ENCODE measurements at places on chromosomes 7 and 10.

GRCh38 chr7:119918185-119918584 is 354.8 kb upstream of the KCND2 start:
- no peak overlapping the region for H3K27ac ChIP-seq
- no peak overlapping the region for H3K4me3 ChIP-seq
- no peaks in the 10 kb centered on the region for H3K4me1 ChIP-seq
- H3K36me3 ChIP-seq, result no peaks in the 10 kb centered on the region
- no peak for DNase-seq

DNA sequence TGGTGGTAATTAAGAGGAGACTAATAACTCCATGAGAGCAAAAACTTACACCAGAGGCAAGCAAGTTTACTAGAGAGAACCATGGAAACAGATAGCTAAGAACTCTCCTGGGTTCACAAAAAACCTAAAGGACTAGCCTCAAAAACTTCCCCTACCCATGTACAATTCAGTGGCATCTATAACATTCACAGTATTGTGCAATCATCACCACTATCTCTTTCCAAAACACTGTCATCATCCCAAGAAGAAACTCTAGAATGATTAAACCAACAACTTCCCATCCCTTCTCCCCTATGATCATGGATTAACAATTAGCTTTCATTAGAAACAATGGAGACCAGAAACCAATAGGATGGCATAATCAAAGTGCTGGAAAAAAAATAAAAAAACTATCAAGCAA is 1038.3 kb downstream of the LRMDA start:
- no peak overlapping the region for H3K27ac ChIP-seq
- no peaks in the 10 kb centered on the region for H3K36me3 ChIP-seq
- DNase-seq, result no peak
- H3K4me3 ChIP-seq, result no peak overlapping the region
- H3K27me3 ChIP-seq, result no peaks in the 10 kb centered on the region

- H3K4me3 ChIP-seq, result no peak overlapping the region
- H3K36me3 ChIP-seq, result no peaks in the 10 kb centered on the region
- H3K27ac ChIP-seq, result no peak overlapping the region
These were observed 326.1 kb downstream of the GALNT17 start for GRCh38 chr7:71457846-71458590.

DNA sequence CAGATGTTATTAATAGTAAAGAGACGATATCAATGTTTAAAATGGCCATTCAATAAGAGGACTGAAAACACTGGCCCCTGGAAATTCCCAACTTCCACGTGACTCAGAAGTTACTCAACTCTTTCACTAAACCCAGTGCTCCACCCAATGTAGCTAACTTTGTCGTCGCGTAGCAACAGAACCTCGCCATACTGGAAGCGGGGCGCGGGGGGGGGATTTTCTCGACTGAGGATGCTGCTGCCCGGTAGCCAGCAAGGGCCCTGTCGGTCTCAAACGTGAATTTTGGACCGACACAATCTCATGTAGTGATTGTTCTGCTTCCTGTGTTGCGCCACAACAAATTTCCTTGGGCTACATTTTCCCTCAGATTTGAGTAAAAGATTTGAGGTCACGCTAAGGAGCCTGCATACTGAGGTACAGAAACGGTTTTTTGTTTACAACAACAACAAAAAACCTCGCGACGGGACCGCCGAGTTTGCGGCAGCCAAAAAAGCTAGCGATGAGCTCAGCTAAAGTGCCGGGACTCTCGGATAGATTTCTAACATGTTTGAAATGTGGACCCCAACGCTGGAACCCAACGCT is 977 bp upstream of the SFR1 start:
- no peaks in the 10 kb centered on the region for H3K36me3 ChIP-seq
- peak overlapping the region; percentile 56 for H3K4me3 ChIP-seq
- peak overlapping the region; percentile 98 for H3K27ac ChIP-seq
- DNase-seq, result peak; percentile 95

DNA sequence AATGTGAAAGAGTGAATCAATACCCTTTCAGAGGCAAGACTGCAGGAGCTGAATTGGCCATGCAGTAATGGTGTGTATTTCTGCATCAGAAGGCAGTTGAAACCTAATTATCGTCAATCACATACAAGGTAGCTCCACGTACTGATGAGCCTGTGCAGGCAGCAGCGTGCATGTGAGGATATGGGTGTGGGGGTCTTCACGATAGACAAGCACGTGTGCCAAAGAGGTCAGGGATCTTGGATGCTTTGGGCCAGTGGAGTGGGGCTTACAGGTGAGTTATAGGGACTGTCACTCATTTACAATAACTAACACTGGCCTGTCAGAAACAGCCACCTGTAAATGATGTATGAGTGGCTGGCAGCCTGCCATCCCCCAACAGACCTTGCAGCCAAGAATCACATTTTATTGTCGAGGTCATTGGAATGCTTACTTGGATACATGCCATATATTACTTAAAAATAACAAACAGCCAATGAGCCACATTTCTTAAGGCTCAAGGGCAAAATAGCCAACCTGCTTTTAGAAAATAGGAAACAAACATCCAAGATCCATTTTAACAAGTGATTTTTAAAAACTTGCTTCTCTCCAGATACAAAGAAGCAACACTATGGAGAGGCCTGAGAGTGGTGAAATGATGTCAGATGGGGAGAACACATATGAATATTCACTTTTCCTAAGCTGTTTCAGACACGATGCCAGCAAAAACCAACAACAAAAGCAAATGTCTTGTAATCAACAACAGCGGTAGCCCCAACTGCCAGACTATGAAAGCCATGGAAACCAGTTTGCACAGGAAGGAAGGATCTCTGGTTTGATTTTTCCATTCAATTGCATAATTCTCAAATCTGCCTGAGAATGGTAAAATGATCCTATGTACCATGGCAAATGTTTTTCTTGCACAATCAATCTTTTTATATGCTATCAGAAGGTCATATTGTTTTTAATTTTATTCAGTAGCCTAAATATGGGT is 210.7 kb downstream of the SKAP2 start:
- H3K4me3 ChIP-seq, result no peak overlapping the region
- no peaks in the 10 kb centered on the region for H3K36me3 ChIP-seq
- H3K4me1 ChIP-seq, result no peaks in the 10 kb centered on the region
- H3K27ac ChIP-seq, result no peak overlapping the region

DNA sequence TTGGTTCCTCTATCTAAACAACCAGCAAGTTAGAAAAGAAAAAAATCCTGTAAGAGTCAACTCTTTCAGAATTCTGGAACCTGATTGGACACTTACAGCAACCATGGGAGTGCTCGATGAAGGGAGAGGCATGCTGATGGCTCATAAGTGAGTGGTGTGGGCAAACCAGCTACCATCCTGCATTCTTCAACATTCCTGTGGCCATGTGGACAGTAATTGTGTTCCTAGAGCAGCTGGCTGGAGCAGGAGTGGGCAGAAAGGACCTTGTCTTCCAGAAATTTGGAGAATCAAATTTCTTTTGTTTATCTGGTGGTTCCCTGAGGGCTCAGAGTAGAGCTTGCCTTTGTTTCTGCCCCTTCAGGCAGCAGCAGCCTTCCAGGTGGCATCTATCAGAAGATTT is 22.5 kb upstream of the MYL7 start:
- DNase-seq, result peak; percentile 89
- no peaks in the 10 kb centered on the region for H3K36me3 ChIP-seq
- peak overlapping the region; percentile 65 for H3K27ac ChIP-seq
- no peaks in the 10 kb centered on the region for H3K27me3 ChIP-seq

DNA sequence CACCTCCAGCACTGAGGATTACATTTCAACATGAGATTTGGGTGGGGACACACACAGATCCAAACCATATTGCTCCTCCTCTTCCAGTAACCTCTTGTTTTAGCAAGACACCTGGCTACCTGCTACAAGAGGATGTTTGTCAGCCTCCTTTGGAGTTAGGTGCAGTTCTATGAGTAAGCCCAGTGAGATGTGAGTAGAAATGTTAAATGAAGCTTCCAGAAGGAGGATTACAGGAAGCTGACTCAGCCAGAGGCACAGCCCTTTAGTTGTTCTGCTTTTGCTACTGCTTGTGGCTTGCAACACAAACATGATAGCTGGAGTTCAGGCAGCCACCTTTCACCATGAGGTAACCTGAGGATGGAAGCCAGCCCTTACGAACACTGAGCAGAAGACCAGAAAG is 382.7 kb upstream of the RNF32 start:
- DNase-seq, result no peak
- H3K27me3 ChIP-seq, result no peaks in the 10 kb centered on the region
- no peaks in the 10 kb centered on the region for H3K36me3 ChIP-seq
- H3K4me3 ChIP-seq, result no peak overlapping the region
- no peaks in the 10 kb centered on the region for H3K4me1 ChIP-seq

DNA sequence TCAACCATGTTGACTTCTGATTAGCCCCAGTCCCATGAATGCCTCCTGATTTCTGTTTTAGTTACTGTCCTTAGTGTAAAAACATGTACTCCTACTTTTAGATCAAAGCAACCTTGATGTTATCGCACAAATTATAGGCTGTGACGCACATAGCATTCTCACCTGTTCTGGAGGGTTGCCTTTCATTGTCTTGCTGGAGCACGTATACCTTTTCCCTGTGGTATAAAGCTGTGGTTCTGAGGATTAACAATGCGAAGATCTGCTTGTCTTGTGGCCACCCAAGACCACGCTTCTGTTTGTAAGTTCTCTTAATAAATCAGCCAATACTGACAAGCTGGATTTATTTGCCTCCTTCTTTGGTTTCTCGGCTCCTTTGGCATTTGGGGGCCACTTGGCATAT is 30.1 kb upstream of the GLCCI1 start:
- H3K4me3 ChIP-seq, result no peak overlapping the region
- H3K27ac ChIP-seq, result no peak overlapping the region
- no peak for DNase-seq
- no peaks in the 10 kb centered on the region for H3K36me3 ChIP-seq
- H3K27me3 ChIP-seq, result no peaks in the 10 kb centered on the region

DNA sequence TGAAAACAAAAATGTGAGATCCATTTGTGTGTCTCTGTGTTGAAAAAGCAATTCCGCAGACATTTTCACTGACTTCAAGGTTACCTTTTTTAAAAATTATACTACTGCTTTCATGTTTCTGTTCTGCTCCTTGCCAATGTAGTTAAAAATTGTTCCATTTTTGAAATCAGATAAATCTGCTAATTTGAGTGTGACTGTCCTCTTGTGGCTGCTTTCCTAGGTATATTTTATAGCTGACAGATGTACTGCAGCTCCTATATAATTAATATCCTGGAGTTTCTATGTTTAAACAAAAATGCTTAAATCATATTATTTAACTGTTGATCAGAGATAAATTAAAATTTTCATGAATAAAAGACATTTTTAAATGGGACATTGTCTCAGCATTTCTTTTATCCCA is 177.6 kb upstream of the LRRTM3 start:
- H3K4me1 ChIP-seq, result no peaks in the 10 kb centered on the region
- H3K27me3 ChIP-seq, result no peaks in the 10 kb centered on the region
- no peak overlapping the region for H3K4me3 ChIP-seq
- H3K36me3 ChIP-seq, result no peaks in the 10 kb centered on the region
- DNase-seq, result no peak

GRCh38 chr7:97313900-97314299 is 196.4 kb downstream of the SDHAF3 start:
- no peak for DNase-seq
- no peak overlapping the region for H3K4me3 ChIP-seq
- H3K36me3 ChIP-seq, result no peaks in the 10 kb centered on the region
- H3K27ac ChIP-seq, result no peak overlapping the region
- H3K4me1 ChIP-seq, result no peaks in the 10 kb centered on the region

DNA sequence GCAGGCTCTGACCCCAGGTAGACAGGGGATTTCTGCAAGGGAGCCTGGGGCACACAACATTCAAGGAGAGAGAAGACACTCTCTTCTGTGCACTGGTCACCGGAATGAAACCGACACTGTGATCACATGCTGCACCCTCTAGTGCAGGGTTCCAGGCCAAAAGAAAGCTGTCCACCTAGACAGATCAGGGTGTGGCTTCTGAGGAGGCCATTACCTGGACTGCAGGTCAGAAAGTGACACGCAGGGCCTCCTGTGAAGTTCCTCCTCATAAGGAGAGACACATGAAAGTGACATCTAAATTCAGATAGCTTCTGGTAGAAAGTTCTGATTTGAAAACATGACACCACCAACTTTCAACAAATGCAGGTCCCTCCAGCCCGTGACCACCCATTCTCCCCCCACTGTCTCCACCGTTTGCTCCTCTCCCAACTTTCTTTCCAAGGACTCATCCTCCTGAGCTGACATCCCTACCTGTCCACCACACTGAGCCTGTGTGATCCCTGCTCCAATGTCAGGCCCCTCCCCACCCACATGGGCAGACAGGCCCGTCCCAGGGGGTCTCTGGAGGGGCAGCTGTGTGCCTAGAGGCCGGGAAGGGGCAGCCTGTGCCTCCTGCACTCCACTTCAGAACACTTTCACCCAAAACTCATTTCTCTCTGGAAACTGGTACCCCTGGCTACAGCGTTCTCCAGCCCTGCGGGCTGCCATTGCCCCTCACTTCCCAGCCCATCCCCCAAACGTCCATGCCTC is 198.0 kb downstream of the TNS3 start:
- H3K27me3 ChIP-seq, result no peaks in the 10 kb centered on the region
- no peak for DNase-seq
- no peak overlapping the region for H3K4me3 ChIP-seq
- no peak overlapping the region for H3K27ac ChIP-seq

- no peak overlapping the region for H3K27ac ChIP-seq
- H3K4me1 ChIP-seq, result peaks cover 25% of the 10 kb centered on the region
- no peak for DNase-seq
- no peaks in the 10 kb centered on the region for H3K27me3 ChIP-seq
- peaks cover 89% of the 10 kb centered on the region for H3K36me3 ChIP-seq
These were observed 8.4 kb downstream of the EIF4H start for GRCh38 chr7:74182453-74183090.

GRCh38 chr10:46546591-46547540 is 9.6 kb downstream of the GPRIN2 start:
- peaks cover 62% of the 10 kb centered on the region for H3K36me3 ChIP-seq
- peaks cover 28% of the 10 kb centered on the region for H3K4me1 ChIP-seq
- no peak overlapping the region for H3K4me3 ChIP-seq
- H3K27me3 ChIP-seq, result no peaks in the 10 kb centered on the region

GRCh38 chr10:104351061-104351702 is 2.5 kb upstream of the CFAP58 start:
- H3K36me3 ChIP-seq, result no peaks in the 10 kb centered on the region
- H3K27me3 ChIP-seq, result 0 out of 2 replicates have a peak, but pooled peaks cover 2% of the 10 kb centered on the region
- no peak overlapping the region for H3K27ac ChIP-seq
- H3K4me3 ChIP-seq, result no peak overlapping the region
- no peak for DNase-seq

- DNase-seq, result no peak
- H3K27ac ChIP-seq, result no peak overlapping the region
- no peak overlapping the region for H3K4me3 ChIP-seq
- peaks cover 11% of the 10 kb centered on the region for H3K27me3 ChIP-seq
These were observed 2.4 kb downstream of the GATA3 start for GRCh38 chr10:8056871-8057331.

DNA sequence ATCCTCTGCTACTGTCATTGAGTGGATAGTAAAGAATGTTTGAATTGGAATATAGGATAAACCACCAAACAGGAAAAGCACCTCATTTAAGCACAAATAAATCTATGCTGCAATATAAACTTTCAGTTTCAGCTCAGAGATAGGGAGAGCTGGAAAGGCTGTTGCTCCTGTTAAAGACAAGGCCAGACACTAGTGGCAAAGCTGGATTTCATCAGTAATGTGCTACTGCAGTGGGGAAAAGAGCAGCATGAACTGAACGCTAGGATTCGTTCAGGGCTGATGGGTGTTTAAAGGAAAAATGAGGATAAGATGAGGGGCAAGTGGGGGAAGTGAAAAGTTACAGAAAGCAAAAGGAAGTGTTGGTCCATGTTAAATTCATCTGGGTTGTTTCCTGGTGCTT is 775.4 kb upstream of the COBL start:
- H3K4me3 ChIP-seq, result no peak overlapping the region
- no peak overlapping the region for H3K27ac ChIP-seq
- no peaks in the 10 kb centered on the region for H3K4me1 ChIP-seq
- no peak for DNase-seq
